ENCODE measurements at places on chromosomes 2 and 18. TPM values are rescaled to one million over a fixed set of nuclear protein-coding genes. Genes with fewer than 3 reads are reported as not detected.

Gene TMEM247
- total RNA-seq, result not detected

Gene STK11IP
- 11.7 TPM for total RNA-seq

Gene OSR1
- 1.9 TPM for total RNA-seq

Gene ABCG8
- not detected for total RNA-seq

Gene IL1RL1
- total RNA-seq, result not detected

DNA sequence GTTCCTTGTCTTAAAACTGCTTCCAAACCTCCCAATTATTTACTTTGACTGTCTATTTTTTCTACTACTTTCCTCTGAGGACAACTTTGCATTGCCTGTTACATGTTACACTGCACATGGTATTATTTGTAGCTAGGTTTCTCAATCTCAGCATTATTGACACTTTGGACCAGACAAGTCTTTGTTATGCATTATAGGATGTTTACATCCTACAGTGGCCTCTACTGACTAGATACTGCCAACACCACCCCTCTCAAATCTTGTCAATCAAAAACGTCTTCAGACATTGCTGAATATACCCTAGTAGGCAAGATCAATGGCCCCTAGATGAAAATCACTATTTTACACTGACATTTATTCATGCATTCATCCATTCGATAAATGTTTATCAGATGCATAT lies 129.6 kb upstream of the DNAJC10 start:
- DNase-seq, result no peak

DNA sequence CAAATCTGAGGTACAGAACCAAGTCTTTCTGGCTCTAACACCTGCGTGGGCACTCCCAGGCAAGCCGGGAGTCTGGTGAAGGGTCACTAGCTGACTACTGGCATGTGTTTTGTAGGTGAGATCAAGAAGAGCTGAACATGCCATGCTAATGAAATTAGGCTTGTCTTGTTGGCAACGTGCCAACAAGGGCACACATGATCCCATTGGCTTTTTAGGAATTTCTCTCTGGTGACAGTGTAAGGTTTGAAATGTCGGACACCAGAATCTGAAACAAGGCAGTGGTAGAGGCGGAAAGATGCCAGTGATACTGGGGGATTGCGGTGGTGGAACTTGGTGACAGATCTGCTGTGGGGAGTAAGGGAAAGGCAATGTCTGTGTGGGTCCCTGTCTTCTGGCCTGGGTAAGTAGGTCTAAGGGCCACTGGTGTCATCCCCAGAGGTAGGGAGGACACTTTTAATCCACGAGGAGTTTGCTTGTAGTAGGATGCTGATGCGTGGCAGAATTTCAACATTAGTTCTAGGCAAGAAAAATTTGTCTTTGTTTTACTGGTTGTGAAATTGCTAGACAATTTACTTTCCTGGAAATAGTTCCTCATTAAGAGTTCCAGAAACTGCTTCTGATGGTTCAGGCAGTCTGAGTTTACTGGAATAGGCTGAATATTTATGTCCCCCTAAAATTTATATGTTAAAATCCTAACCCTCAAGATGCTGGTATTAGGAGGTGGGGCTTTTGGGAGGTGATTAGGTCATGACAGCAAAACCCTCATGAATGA lies 52.6 kb upstream of the ACMSD start:
- DNase-seq, result no peak

DNA sequence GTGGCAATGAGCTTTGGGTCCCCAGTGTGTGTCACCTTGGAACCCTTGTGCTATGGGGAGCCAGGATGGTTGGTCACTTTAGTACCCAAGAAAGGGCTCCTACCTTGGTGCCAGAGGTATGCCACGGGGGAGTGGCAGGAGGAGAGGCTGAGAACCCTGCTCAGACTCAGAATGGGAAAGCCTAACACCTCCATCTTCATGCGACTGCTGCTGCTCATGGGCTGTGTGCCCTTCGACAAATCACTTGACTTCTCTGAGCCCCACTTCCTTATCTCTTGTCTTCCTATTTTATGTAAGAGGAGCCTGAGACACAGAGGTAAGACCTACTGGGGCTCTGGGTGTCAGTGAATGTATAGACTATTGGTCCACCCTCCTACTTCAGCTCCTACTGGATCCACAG lies 25.1 kb downstream of the EHD3 start:
- DNase-seq, result no peak

DNA sequence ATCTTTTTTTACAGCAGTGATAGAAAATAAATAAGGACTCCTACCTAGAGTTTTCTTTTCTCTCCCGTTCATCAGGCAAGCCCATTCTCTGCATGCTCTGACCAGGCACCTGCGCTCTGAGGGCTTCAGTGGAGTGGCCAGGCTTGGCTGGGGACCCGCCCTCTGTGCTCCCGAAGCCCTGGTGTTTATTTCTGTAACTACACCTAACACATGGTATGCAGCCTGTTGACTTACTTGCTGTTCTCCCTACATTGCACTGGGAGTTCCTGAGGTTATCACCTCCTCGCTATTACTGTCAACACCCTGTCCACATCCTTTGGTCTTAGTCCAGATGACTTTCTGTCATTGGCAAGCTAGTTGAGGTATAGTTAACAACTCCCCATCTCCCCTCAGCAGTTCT lies 317.7 kb downstream of the LPIN1 start:
- no peak for DNase-seq

DNA sequence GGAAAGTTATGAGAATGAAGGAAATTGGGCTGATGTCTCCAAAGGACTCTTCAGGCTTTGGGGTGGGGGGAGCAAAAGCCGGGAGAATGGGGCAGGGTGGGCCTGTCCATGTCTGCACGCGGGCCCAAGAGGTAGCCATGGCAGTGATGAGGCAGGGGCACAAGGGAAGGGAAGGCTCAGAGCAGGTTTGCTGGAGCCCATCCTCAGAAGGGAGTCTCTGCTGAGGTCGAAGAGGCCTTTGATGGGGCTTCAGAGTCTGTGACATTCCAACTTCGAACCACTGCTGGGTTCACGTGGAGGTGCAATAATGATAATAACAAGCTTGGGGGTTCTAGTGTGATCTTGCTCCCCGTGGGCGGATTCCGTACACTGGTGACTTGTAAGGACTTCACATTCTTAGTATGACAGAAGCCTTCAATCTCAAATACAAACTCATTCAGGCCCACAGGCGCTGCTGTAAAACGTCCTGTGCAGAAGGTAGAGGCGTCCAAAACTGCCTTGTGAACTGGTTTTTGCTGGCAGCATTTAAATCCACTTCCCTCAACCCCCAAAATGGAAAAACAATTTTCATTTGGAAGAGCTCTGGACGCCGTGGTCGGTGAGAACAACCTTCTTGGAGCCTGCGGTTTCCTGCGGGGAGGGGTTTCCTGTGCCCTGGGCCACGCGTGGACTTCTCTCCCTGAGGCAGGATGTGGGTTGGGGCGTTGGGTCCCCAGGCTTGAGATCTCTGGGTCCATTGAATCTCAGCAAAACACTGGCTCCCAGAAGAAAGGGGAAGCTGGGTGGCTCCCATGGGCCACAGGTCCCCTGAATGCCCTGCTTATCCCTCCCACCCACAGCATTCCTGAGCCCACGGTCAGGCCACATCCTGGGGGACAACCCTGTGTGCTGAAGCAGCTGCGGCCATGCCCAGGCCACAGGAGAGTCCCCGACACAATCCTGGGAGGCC lies 151.0 kb downstream of the TPO start:
- no peak for DNase-seq

- peak; percentile 19 for DNase-seq
These were observed 10.2 kb downstream of the TMEM247 start for GRCh38 chr2:46489423-46490174.

DNA sequence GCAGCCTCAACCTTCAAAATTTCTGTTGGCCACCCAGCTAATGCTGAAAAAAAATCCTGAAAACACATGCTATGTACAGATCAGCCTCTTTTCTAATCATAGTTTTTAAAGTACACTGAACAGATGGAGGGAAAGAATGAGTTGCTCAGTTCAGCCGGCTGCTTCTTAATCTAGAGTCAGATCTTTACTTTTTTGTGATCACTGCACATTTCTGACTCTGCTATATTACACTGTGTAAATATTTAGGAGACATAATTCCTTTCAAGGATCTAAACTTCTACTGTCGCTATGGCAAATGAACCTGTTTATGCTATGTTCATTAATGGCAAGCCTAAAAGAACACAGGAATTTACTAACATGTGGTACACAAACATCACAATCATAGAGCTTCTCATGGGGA lies 114.2 kb downstream of the SRBD1 start:
- DNase-seq, result no peak

DNA sequence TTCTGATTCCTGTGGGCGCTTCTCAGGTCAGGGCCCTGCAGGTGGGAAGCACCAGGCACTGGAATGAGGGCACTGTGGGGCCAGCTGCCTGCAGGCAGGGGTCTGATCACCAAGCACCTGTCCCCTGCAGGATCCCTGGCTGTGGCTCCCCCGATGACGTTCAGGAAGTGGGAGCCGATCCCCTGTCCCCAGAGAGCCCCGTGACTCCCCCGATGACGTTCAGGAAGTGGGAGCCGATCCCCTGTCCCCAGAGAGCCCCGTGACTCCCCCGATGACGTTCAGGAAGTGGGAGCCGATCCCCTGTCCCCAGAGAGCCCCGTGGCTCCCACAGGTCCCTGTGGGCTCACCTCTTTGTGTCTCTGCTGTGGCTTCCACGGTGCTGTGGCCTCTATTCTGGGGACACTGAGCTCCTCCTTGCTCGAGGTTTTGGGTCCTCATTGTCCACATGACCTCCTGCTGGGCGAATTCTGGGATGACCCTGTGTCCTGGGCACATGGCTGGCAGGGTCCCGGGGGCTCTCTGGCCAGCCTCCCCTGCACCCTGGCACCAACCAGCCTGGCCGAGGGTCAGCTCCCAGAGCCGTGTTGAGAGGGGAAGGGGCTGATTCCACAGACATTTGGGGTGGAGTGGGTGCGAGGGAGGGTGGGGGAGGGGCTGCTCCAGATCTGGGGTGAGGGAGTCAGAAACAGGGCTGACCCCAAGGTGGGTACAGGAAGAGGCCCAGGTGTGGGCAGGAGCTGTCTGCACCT lies 4.8 kb downstream of the NEU4 start:
- DNase-seq, result no peak

DNA sequence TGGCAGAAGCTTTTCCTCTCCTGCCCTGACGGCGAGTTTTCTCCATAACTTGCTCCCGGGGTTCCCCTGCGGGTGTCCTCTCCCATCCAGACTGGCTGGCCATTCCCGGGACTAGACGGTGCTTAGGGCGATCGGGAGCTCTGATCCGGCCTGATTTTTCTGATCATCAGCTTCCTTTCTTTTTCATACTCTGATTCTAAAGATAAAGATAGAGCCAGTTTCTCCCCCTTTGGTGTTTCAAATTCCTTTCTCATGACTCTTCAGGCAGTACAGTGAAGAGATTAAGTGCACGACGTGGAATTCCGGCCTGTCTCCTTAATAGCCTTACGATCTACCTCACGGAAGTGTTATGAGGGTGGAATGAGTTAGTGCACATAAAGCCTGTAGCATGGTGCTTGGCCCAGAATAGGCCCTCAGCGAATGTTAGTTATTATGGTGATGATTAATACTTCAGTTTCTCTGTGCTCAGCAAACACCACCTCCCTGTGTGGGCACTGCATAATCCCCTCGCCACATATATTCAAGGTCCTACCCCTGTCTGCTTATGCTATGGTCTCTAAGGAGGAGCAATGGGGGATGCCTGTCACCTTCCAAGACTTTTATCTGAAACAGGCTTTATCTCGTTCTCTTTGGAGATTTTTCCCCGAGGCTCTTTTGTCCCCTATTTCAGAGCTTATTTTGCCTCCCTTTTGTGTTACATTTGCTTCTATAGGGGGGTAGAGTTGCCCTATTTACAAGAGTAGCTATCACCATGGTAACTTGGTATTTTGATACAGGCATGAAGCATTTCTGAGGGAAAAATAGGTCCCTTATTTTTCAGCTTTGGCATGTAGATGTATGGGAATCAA lies 254.8 kb downstream of the CDH2 start:
- DNase-seq, result peak; percentile 89

DNA sequence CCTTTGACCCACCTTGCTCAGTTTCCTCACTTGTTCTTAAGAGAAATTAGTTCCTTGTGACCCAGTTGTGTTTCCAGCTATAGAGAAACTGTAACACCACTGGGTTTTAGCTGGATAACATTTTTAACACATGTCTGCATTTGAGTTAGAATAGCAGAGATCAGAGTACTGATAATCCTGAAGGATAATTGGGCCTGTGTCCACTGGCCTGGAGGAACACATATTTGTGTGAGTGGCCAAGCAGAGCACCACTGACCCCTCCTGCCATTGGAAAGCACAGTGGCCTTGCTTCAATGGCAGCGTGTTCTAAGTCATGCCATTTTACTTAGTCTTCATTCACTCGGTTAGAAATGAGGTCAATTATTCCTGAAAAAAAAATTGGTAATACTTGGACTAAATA lies 42.6 kb downstream of the PKP4 start:
- DNase-seq, result no peak

DNA sequence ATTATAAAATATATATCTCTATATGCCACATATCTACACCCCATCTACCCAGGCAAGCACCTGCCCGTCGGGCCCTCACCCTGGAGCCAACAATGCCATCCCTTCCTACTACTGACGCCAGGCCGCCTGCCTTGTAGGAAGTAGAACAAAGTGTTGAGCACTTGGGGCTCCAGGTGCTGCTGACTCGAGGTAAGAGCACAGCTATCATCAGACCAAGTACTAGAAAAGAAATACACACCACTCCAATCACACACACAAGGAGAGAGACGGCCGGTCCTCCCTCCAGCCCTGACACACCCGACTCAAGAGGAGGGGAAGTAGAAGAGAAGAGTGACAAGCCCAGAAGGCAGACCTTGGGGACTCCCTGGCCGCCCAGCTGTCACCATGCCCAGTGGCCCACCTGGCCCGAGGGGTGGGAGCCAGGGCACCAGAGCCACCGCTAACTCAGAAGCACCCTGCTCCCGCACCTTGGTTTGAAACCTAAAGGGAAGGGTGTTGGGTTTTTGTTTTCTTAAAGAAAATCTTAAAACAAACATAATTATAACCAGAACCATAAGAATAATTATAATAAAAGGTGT lies 64.0 kb upstream of the POMC start:
- DNase-seq, result no peak

- no peak for DNase-seq
These were observed 159.1 kb downstream of the FMNL2 start for GRCh38 chr2:152493945-152494528.
